Uterus (tissue), 4 donors: ENCODE measurements at places on chromosomes 5 and 9. TPM values are rescaled to one million over a fixed set of nuclear protein-coding genes. Genes with fewer than 3 reads are reported as not detected.
A peak's percentile ranks its signal among the peaks of the same experiment; 100 is the strongest.

DNA sequence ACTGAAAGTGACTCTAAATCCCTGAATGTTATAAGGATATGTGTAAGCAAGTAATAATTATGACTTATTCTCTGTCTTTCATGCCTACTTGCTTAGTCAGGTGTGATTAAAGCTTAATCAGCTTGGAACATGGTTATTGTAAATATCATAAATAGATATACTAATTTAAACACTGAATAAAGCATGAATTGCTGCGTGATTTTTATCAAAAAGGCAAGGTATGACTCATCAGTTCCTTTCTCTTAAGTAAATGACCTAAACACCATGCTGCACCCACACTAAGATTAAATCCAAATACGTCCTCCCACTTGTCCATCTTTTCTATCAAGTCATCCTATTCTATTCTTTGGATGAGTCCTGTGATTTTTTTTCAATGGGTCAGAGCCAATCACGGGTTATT is 124.6 kb upstream of the MTAP start:
- no peak for DNase-seq

DNA sequence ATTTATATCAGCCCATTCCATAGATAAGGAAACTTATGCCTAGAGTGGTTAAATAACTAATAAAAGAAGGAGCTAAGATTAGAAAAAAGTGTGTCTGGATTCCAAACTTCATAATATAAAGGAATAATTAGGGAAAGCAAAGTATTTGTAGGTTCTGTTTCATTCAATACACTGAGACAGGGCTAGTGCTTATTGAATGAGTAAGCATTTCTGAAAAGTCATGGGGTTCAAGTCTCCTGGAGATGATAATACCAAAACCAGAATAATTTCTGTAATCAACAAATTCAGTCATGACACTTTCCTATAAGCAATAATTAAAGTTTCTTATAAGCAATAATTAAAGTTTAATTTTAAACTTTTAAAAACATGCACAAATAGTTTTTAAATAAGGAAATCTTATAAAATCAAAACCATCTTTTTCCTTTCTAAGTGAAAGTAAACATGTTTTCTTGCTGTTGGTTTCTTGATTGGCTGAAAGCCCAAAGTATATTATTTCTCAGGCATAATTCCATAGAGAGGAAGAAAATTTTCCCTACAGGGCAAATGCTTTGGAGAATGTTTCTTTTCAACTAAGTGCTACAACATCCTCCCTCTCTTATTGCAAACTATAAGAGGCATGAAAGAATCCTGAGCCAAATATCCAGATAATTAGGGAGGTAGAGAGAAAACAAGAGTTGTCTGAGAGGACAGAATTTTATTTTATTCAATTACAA is 510.2 kb downstream of the PRELID2 start:
- DNase-seq = no peak

GRCh38 chr5:94017579-94017978 is 276.2 kb upstream of the POU5F2 start:
- DNase-seq = no peak

DNA sequence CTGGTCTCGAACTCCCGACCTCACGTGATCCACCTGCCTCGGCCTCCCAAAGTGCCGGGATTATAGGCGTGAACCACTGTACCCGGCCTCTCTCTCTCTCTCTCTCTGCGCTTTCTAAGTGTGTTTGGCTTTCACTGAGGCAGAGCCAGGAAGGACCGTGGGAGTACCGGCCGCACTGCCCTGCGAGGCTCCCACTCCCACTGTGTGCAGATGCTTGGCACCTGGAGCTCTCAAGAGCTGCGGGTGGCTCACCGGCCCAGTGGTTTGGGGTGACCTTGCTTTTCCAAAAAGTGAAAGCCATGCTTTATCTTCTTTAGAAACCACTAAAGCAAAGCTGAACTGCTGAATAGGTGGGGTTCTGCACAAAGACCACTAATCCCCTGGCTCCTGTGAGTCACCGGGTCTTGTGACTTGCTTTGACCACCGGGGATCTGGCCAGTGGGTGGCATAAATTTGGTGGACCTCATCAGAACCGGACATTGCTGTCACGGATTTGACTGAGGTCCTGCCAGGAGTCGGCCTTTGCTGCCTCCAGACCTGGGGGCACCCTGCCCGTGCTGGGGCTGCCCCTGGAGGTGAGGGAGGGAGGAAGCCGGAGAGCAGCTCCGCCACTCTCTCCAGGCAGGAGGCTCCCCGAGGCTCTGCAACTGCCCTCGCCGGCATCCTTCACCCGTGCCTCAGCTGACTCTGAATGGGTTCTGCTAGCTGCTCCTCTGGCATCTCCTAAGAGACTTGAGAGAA is 228.9 kb downstream of the FANCC start:
- DNase-seq = no peak

DNA sequence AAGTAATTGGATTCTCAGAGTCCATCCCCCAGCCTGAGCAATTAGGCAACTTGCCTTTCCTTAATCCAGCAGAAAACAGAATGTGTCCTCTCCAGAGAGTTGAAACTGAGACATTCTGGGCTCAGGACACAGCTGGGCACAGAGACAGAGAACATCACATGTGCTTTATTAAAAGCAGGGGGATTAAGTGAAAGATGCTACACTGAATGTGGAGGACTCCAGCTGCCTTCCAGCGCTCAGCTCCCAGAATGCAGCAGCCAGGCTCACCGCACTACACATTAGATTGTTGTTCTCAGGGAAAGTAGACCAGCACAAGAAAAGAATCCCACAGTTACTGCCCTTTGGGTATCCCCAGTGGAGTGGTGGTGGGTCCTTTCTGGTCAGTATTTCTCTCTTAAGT is 141.6 kb upstream of the IL12B start:
- DNase-seq = peak; percentile 73

DNA sequence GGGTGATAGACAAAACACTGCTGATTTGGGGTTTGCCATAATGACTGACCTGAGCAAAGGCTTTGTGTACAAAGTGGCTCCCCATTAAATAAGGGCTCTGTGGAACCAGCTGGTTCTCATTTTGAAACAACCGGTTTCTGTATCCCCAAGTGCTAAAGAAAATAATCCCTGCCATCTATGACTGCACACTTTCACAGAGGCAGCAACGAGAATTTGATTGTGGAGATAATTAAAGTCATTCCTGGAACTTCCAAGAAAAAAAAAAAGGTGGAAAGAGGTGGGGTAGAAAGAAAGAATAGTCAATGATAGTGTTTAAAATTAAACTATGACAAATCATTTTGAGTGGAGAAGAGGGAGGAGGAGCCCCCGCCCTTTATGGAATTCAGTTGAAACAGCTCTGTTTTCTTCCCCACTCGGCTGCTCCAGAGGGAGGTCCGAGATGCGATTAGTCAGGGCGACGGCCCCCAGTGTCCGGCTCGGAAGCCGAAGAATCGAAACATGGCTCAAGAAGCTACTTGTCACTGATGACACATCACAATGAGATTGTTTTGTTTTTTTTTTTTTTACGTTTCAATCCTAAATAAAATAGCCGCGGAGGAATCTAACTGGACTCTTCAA is 38.4 kb downstream of the EBF1 start:
- DNase-seq = peak; percentile 63

Gene IFNB1
- total RNA-seq = not detected

Gene SEMA4D
- 1.5 TPM for total RNA-seq

Gene RAD50
- total RNA-seq = 26.6 TPM
